A549 (cell line): ENCODE measurements at places on chromosomes 3 and 15.

- DNase-seq, result no peak
Measured at GRCh38 chr3:16112910-16113504, 61.5 kb upstream of the GALNT15 start.

- no peak for DNase-seq
Measured at GRCh38 chr3:140447136-140447535, 230.7 kb upstream of the TRIM42 start.

DNA sequence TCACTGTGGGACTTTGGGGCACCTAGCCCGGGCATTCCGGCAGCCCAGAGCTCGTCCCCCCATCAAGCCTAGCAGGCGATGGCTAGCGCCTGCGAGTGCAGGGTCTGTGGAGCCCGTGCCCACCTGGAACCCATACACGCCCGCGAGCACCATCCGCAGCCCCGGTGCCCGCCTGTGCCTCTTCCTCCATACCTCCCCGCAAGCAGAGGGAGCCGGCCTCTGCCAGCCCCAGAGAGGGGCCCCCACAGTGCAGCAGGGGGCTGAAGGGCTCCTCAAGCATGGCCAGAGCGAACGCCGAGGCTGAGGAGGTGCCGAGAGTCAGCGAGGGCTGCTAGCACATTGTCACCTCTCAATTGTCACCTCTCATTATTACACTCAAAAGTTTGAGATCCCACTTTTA is 167.8 kb upstream of the EPHA6 start:
- no peak for DNase-seq

- DNase-seq, result no peak
Measured at GRCh38 chr15:90432253-90432652, 44.2 kb downstream of the IQGAP1 start.

GRCh38 chr15:68553994-68554720 is 24.6 kb upstream of the CORO2B start:
- DNase-seq, result peak; percentile 71

- no peak for DNase-seq
Measured at GRCh38 chr3:72576563-72576962, 271.7 kb downstream of the SHQ1 start.

DNA sequence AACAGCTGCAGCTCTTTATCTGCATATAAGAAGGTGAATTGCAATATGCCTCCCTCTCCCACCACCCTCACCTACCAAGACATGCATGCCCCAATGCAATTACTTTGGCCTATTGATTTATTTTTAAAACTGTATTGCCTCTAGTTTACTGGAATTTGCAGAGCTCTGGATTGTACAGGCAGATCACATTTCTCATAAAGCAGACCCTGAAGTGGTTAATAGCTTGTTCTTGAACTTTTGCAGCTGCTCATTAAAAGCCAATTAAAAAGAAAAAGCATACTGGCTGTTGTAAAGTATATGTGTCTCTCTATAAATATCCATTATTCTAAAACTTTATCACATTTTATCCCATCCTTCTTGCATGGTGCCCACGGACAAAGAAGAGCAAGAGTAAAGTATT is 221.5 kb upstream of the TOPAZ1 start:
- no peak for DNase-seq
